Vein endothelial cell (primary cell): ENCODE measurements at places on chromosomes 13 and 19. TPM values are rescaled to one million over a fixed set of nuclear protein-coding genes. Genes with fewer than 3 reads are reported as not detected.

Gene PAN3
- total RNA-seq: 25.8 and 31.8 TPM in 2 replicates

Gene MIDN
- 23.3 and 24.8 TPM in 2 replicates for total RNA-seq

Gene SBSN
- total RNA-seq: not detected in 2 replicates

Gene COL4A1
- total RNA-seq: 997 and 1,365 TPM in 2 replicates

Gene NOVA2
- 10.0 and 11.1 TPM in 2 replicates for total RNA-seq

Gene SOX21
- total RNA-seq: 0.10 TPM in 1 of 2 replicates, not detected in the other

Gene TMEM255B
- total RNA-seq: 24.8 and 36.1 TPM in 2 replicates

Gene DMKN
- total RNA-seq: not detected in 2 replicates

Gene ZNF700
- total RNA-seq: 5.2 and 8.0 TPM in 2 replicates

Gene F10
- not detected in 2 replicates for total RNA-seq

Gene DACH1
- 1.6 and 7.2 TPM in 2 replicates for total RNA-seq

Gene ZNF468
- total RNA-seq: 15.7 and 18.3 TPM in 2 replicates

Gene ADGRL1
- total RNA-seq: 6.9 and 8.5 TPM in 2 replicates

Gene C19orf85
- not detected in 2 replicates for total RNA-seq

Gene C1QTNF9B
- total RNA-seq: not detected in 2 replicates

Gene KCNRG
- total RNA-seq: 3.6 and 4.8 TPM in 2 replicates

Gene KLK14
- not detected in 2 replicates for total RNA-seq

Gene RNF225
- 0.33 and 0.67 TPM in 2 replicates for total RNA-seq

Gene KLK3
- not detected in 2 replicates for total RNA-seq

Gene FSTL3
- 8.4 and 32.3 TPM in 2 replicates for total RNA-seq

Gene VSTM2B
- total RNA-seq: not detected in 2 replicates

Gene PGLYRP1
- not detected in 2 replicates for total RNA-seq

Gene ZNF83
- 47.4 and 49.1 TPM in 2 replicates for total RNA-seq

Gene KLK5
- total RNA-seq: not detected in 2 replicates

Gene CGB8
- total RNA-seq: not detected in 2 replicates

Gene HCST
- not detected in 2 replicates for total RNA-seq

Gene PRTN3
- total RNA-seq: not detected in 2 replicates

Gene GSX1
- total RNA-seq: not detected in 2 replicates

Gene ADGRE3
- not detected in 2 replicates for total RNA-seq

Gene C3
- under 0.01 and 0.57 TPM in 2 replicates for total RNA-seq

Gene PSG2
- total RNA-seq: not detected in 2 replicates

Gene LENG8
- total RNA-seq: 61.1 and 82.1 TPM in 2 replicates

Gene MBD3L3
- total RNA-seq: not detected in 2 replicates

Gene CLDN10
- total RNA-seq: not detected in 2 replicates

Gene KLC3
- 0.33 TPM in 1 of 2 replicates, not detected in the other for total RNA-seq

Gene IRGQ
- total RNA-seq: 38.6 and 41.2 TPM in 2 replicates

Gene FUT1
- total RNA-seq: 6.5 and 8.5 TPM in 2 replicates
